Activated CD4-positive, CD25-positive, alpha-beta regulatory T cell (primary cell): ENCODE measurements at places on chromosomes 4 and X.

DNA sequence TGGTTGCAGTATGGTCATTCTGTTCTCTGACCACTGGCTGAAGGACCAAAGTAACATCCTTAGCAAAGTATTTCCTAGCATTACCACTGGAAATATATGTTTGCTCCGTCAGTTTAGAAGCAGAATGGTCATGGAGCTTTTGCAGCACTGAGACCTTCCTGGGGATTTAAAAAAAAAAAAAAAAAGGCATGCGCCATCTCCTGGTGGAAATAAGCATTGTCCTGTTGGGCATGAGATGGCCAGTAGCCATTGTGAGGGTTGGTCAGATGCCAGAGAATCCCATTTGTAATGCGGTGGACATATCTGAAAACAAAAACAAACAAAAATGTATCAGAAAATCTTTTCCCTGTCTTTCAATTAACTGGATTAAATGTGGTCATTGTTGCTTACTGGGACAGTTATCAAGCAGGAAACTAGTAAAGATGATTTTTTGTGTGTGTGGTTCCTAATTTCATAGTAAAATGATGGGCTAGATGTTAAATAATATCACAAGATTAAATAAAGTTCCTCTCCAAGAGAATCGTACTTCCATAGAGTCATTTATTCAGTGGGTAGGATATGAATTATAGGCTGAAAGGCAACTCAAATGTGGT is 139.6 kb downstream of the SOWAHB start:
- no peak for DNase-seq

DNA sequence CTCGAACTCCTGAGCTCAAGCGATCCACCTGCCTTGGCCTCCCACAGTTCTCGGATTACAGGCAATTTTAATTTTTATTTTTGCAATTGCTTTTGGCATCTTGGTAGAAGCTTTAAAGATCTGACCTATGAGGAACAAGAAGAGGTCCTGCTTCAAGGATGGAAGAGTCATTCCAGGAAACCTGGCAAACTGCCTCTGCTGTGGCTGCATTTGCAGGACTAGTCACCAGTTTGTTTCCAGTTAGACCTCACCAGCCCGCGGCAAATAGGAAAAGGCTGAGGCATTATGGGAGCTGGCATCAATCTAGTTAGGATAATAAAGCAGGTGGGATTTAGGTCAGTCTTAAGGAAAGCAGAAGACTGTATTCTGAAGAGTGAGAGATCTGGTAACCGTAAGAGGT is 51.9 kb upstream of the LAS1L start:
- no peak for DNase-seq

GRCh38 chr4:3470244-3471097 is 7.4 kb downstream of the DOK7 start:
- DNase-seq = no peak

- no peak for DNase-seq
Measured at GRCh38 chrX:46941341-46941740, 29.1 kb downstream of the JADE3 start.

DNA sequence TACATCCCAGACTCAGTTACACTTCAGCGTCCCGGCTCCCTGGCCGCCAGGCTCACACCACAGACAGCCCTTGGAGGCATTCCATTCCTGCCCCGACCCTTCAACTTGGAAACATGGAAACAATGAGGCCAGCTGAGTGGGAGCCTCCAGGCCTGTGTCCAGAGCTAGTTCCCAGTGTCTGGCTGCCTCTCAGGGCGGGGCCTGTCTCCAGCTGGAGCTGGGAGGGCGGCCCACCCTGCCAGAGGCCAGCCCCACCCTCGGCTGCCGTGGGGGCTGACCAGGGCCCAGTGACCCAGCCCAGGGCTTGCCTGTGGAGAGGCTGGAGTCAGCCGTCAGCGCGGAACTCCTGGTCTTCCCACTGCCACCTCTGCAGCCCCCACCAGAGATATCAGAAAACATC is 37.4 kb upstream of the SPON2 start:
- DNase-seq = no peak

DNA sequence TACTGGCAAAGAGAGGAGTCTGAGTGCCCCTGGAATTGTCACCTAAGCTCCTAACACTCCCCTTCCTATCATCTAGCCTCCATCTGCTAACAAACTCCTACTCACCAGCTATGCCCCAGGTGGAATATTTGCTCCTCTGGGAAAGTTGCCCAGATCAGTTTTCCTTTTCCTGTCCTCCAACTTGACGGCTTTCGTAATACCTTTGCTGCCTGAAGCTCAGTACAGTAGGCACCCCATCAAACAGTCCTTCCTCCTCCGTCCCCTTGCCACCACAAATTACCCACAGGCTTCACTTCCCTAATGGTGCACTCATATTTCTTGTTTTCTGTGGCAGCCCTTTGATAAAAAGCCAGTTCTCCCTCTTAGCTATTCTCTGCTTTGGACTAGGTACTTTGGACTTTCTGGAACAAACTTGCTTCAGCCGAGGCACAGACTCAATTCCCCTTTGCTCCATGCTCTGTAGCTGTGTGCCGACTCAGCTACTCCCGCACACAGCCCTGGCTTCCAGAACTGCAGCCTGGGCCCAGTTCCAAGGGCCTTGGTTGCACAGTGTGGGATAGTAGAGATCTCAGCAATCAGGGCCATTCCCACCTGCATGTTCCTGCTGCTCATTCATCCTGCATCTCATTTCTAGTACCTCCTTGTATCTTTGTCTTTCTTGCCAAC is 605.1 kb downstream of the BCOR start:
- DNase-seq = no peak

- DNase-seq = no peak
Measured at GRCh38 chrX:98057176-98057575, 1173.5 kb downstream of the RPA4 start.

GRCh38 chr4:147334478-147334877 is 146.4 kb upstream of the EDNRA start:
- no peak for DNase-seq

GRCh38 chrX:57951666-57952319 is 41.5 kb upstream of the ZXDA start:
- no peak for DNase-seq

DNA sequence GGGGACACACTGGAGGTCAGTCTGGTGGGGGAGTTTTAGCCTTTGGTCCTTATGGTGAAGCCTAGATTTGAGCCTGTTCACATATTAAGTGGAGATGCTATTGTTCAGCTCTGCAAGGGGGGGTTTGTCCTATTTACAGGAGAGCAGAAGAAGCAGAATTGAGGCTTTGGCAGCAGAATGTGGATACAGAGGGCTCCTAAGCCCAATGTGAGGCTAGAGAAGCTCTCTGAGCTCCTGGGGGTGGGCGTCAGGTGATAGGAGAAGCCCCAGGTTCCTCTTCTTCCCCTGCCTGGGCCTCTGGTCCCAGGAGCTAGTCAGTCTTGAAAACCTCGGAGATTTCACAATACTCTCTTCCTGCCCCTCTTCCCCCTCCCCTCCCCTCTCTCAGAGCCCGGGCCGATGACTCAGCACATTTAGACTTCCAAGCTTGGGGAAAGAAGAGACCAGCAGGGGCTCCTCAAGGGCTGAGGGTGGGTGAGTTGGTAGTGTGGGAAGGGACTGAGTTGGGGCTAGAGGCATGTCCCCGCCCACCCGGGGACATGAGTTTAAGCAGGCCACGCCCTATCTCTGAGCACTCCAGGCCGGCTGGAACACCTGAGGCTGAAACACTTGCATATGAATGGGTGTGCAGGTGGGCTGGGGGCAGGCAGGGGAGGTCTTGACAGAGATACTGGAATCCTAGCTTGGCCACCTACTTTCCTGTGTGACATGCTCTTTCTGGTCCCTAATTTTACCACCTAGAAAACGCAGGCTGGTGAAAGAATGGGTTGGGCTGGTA is 3.4 kb downstream of the TFE3 start:
- DNase-seq = no peak

GRCh38 chrX:1903236-1903935 is 288.5 kb downstream of the ASMT start:
- DNase-seq = no peak
